NCI-H510A treated with DMSO at 0.1 percent for 48 hours (cell line): ENCODE measurements at places on chromosomes 11 and 22.

- no peak for DNase-seq
Measured at GRCh38 chr11:9739123-9739900, 75.4 kb downstream of the SWAP70 start.

DNA sequence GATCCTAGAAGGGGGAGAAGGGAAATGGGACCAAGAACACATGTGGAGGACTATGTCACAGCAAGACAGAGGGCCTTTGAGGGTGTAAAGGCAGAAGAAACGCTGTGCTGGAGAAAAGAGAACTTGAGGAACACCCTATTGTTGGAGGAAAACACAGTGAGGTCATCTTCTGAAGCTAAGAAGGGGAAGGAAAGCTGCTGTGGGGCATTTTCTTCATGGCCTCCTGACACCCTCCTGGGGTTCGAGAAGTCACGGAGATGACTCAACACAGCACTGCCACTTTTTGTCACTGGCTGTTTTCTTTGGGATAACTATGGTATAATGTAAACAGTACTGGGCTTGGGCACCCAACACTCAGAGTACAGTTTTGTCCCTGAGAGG is 492.6 kb upstream of the CADM1 start:
- no peak for DNase-seq

DNA sequence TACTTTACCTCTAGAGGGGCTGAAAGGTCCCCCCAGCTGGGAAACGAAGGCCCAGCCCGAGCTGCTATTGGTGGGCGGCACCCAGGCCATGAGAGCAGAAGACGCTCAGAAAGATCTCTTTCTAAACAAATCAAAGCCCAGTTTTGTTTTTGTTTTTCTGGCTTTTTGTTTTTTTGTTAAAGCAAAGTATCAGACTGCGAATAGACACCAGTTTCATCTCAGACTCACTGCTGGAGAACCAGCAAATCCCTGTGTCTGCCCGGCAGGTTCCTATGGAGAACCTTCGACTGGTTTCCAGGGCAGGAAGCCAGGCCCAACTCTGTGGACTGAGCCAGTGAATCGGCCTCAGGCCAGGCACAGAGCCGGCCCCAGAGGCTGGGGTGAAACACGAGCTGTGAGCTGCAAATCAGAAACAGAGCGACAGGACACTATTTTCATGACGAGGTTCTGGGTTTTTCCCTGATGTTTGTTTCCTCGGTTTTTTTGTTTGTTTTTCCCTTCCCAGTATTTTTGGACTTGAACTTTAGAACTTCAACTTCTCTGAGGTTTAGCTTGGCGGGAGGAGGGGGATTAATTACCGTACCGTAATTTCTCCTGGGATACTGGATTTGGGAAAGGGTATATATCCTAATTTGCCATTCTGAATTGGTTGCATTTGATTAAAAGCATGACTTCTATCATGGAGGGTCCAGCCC is 16.0 kb upstream of the B4GALNT4 start:
- DNase-seq, result no peak

- DNase-seq, result no peak
Measured at GRCh38 chr22:46824344-46824909, 62.0 kb downstream of the TBC1D22A start.

DNA sequence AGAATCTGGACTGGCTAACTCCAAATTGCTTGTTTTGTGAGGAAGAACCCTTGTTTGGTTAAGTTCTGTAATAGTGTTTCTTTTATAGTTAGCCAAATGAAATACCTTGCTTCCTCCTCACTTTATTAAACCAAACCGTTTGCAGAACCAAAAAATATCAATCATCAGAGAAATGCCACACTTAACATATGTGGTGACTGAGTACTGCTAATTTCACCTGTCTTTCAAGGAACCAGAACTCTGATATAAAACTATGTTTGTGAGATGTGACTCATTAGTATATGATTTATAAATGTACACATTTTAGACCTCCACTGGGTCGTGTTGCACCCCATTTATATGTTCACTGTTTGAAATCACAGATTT is 119.9 kb downstream of the PGR start:
- DNase-seq, result no peak

DNA sequence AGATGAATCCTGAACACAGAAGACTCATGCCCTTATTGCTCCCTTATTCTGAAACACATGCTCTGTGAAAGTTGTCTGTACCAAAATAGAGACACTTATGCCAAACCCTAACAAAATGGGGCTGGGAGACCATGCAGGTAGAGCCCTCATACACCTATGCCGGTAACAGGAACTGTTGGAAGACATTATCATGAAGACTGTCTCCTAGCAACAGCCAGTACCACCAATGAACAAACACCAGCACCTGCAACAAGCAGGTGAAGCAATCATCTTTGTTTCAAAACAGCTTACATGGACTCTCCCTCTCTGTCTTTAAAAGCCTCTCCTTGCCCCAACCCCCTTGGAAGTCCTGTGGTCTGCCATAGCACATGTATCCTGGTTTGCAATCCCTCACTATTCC is 17.2 kb downstream of the SLC5A4 start:
- DNase-seq, result peak; percentile 29

GRCh38 chr11:119979701-119980100 is 158.2 kb downstream of the TRIM29 start:
- DNase-seq, result no peak

GRCh38 chr11:134032501-134033091 is 36.3 kb upstream of the JAM3 start:
- peak; percentile 42 for DNase-seq
